ENCODE measurements at places on chromosomes 5 and 9.
A peak's percentile ranks its signal among the peaks of the same experiment; 100 is the strongest.

DNA sequence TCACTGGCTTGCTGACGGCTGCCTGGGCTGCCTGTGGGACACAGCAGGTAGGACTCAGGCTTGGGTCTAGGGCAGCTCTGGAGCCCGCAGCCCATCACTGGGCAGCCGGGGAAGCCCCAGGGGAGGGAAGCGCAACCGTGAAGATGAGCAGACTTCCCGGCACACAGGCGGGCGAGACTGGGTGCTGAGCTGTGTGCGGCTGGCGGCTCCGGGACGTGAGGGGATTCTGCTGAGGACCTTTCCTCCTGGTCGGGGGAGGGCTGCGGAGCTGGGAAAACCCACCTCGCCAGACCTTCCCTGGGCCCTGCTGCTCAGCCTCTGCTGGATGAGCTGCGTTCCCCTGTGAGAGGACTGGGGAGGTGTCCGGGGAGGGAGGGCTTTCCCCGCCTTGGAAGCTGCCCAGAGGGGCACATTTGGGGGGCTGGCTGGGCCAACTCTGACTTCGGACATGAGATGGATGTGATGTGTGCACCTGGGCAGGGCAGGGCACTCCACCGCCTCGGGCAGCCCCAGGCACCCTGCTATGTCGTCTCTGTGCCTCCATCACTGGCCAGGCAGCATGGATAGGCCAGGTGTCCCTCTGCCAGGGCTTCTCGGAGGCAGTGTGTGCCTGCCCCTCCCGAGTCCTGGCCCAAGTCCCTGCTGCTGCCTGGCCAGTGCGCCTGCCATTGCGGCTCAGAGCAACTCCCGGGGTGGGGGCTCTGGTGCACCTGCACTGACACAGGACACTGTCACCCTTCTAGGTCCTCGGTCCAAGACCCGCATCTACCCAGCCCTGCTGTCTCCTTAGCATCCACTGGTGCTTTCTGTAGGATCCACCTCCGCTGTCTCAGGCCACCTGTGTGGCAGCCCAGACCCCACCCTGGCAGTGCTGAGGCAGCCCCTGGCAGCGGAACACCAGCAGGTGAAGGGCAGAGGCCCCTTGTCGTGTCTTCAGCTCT is 66.4 kb downstream of the COL5A1 start:
- DNase-seq: no peak

- no peak for DNase-seq
These were observed 93.0 kb downstream of the PRKACG start for GRCh38 chr9:68920921-68921320.

- DNase-seq: peak; percentile 18
These were observed 19.3 kb upstream of the CAMSAP1 start for GRCh38 chr9:135926402-135927194.

DNA sequence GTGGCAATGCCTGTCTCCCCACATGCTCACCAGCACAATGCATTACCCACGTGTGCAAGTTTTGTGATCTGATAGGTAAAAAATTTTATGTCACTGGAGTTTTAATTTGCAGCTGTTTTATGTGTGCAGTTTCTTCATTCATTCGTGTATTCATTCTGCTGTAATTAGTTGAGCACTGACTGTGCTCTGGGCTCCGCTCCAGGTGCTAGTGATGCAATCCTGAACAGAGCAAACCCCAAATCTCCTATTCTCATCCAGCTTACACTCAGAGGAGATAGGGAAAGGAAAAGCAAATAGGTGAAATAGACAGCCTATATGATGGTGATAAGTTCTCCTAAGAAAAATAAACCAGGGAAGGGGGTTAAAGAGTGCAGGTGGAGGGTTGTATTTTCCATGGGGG is 148.4 kb downstream of the TENT4A start:
- DNase-seq: no peak

GRCh38 chr9:2790466-2790865 is 53.4 kb downstream of the PUM3 start:
- DNase-seq: no peak

DNA sequence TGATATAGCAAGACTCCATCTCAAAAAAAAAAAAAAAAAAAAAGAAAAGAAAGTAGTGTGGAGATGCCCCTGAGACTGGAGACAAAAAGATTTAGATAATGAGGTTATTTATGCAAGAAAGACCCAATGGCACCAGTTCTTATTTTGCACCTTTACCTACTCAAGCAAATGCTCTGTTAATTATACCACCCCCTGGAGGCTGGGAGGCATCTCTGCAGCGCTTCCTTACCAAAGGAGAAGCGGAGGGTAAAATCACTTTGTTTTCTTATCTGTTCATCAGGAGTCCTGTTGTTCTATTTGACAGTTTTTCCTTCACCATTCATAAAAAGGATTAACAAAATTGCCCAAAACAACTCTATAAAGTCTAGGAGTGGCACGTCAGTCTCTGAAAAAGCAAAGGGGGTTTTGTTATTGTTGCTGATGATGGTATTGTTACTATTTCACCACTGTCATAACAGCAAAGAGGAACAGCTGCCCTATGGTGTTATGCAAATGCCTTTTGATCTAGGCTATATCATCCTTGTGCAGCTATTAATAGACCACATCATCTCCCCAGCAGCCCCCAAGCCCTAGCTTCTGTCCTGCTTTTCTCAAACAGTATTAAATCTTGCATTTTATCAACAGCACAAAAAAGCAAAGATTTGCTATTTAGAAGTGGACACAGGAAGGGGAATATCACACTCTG is 174.0 kb downstream of the PALM2AKAP2 start:
- DNase-seq: no peak

GRCh38 chr9:83511051-83511450 is 27.1 kb downstream of the FRMD3 start:
- DNase-seq: no peak

GRCh38 chr5:35233601-35234000 is 3.3 kb upstream of the PRLR start:
- no peak for DNase-seq

GRCh38 chr5:14090290-14090689 is 52.9 kb upstream of the TRIO start:
- no peak for DNase-seq

DNA sequence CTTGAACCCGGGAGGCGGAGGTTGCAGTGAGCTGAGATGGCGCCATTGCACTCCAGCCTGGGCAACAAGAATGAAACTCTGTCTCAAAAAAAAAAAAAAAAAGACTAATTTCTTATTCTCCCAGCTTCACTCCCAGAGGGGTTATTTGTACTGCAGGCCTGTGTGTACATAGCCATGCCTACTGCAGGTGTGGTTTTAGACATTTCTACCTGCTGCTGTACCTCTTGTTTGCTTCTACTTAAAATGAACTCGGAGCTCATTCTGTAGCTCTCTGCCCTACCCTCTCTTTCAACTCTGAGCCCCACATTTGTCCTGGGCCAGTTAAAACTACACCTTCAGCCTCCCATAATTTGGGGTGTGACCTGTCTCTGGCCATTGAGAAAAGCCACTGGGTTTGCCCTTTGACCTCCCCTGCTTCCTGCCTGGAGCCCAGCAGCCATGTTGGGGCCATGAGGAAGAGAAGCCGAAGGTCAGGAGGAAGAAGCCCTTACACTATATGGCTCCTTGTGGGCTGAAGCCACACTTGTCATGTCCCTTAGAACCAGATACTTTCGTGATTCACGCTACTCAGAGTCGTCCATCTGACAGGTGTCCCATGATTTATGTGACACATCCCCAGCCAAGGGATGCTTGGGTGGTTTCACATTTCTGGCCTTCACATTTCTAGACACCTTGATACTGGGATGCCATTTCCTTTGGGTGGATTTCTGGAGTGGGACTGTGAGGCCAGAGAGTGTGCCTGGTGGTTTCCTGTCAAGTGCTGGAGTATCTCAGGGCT is 9.4 kb upstream of the CARD19 start:
- no peak for DNase-seq

GRCh38 chr9:113255438-113255837 is 19.9 kb downstream of the CDC26 start:
- no peak for DNase-seq

- DNase-seq: no peak
These were observed 186.3 kb downstream of the SGCD start for GRCh38 chr5:156513123-156513815.

GRCh38 chr5:157263496-157264090 is 2.3 kb upstream of the CYFIP2 start:
- no peak for DNase-seq

DNA sequence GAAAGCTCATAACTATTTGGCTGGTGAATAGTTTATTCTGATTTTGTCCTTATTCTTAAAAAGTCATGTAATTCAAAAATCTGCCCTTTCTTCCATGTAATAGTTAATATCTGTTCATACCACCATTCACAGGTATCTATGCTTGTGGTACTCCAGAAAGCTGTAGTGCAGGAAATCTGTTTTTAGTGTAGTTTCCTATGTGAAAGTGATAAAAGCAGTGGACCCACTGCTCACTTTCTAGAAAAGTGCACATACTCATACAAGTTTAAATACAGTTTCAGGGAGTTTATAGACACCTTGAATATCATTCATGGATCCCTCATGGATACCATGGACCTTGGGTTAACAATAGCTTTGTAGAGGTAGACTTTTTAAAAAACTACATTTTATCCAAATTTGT is 20.2 kb downstream of the PBX3 start:
- DNase-seq: no peak

DNA sequence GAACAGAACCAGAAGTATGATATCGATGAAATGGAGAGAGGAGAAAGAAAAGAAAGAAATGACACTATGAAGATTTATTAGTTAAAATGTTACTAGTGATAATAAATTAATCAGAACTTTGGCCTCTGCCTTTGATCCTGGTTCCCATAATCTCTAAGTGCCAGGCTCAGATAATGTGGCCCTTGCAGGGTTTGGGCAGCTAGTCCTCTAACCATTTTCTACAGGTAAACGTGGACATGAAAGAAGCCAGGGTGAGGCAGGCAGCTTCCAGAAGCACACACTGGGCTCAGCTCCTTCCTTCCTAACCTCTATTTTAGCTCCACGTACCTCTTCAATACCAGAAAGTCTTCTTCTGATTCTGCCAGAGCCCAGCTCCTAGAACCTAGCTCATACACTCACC is 30.6 kb downstream of the SYK start:
- no peak for DNase-seq

GRCh38 chr5:101024299-101024698 is 121.2 kb upstream of the ST8SIA4 start:
- no peak for DNase-seq

DNA sequence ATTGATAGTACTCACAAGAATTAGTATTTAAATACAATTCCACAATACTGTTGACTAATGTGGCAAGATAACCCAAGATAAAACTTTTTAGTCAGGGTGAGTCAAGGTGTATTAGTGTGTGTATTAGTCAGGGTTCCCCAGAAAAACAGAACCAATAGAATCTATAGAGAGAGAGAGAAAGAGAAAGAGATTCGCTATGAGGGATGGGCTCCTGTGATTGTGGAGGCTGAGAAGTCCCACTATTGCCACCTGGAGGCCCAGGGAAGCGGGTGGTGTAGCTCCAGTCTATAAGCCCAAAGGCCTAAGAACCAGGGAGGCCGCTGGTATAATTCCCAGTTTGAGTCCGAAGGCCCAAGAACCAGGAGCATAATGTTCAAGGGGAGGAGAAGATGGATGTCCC is 10.0 kb upstream of the SHISAL2B start:
- DNase-seq: no peak

GRCh38 chr9:121576281-121577075 is 75.0 kb upstream of the DAB2IP start:
- no peak for DNase-seq

DNA sequence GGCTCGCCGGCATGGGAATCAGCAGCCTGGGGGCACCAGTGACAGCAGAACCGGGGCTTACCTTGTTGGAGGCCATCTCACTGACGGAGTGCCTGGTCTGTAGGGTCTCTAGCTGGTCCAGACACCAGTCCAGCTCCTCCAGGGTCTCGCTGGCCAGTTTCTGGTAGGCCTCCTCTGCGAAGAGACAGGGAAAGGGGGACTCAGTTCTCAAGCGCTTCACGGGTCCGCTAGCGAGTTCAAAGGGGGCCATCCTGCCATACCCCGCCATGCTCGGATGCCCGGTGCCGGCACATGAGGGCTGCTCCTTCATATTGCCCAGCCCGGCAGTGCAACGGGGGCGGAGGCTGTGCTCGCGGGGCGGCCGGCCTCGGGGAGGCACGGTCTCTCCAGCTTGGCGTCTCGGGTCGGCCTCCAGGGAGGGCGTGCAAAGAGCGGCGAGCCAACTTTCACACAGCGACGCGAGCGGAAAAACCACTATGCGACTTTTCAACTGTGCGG is 456.0 kb downstream of the RAB3C start:
- DNase-seq: no peak

- DNase-seq: no peak
These were observed 2.6 kb downstream of the GABRA1 start for GRCh38 chr5:161850491-161850890.

DNA sequence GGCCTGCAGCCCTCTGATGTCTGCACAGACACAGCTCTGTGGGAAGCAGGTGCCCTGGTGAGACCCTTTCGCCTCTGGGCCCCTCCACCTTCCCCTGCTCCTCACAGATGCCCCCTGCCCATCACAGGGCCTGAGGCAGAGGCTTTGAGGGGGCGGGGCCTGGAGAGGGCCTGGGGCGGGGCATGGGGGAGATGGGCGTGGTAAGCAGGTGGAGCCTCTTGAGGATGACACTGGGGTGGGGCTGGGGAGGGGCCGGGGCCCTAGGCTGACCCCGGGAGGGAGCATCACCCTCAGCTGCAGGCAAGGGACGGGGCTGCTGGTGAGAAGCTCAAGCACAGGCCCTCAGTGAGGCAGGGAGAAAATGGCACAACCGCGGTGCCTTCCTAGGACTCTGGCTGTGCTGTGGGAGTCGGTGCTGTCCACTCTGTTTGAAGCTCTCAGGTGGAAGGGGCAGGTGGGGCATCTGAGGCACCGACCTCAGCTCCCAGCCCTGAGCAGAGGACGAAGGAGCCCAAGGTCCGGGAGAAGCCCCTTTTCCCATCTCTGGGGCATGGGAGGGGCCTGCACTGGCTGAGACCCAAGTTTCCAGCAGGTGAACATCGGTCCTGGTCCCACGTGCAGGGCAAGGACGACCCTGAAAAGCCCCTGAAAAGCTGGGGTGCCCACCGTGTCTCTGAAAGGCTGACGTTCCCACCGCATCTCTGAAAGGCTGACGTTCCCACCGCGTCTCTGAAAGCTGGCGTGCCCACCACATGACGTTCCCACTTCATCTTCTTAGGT is 17.5 kb upstream of the SLC9A3 start:
- no peak for DNase-seq

GRCh38 chr9:2602704-2603116 is 18.9 kb upstream of the VLDLR start:
- DNase-seq: no peak

GRCh38 chr5:95743232-95743631 is 12.1 kb downstream of the RHOBTB3 start:
- no peak for DNase-seq

DNA sequence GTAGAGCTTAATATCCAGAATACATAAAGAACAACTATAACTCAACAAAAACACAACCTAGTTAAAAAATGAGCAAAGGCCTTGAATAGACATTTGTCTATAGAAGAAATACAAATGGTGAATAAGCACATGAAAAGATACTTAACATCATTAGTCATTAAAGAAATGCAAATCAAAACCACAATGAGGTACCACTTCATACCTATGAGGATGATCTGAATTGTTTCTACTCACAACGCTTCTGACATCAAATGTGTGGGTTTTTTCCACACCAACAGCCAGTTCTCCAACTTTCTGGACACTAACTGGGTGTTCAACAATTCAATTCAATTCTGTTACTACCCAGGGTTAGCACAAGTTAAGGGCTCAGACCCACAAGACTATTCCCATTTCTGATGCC is 22.0 kb downstream of the SREK1IP1 start:
- no peak for DNase-seq

All from AG09319 (cell line).